ENCODE measurements at places on chromosomes 16 and 17. TPM values are rescaled to one million over a fixed set of nuclear protein-coding genes. Genes with fewer than 3 reads are reported as not detected.

- H3K27me3 ChIP-seq: no peaks in the 10 kb centered on the region
- DNase-seq: peak; percentile 79
- H3K4me3 ChIP-seq: no peak overlapping the region
- H3K4me1 ChIP-seq: no peaks in the 10 kb centered on the region
These were observed 43.5 kb downstream of the ST3GAL2 start for GRCh38 chr16:70395345-70395901.

GRCh38 chr17:57654040-57654775 is 90.9 kb downstream of the CCDC182 start:
- DNase-seq: no peak
- no peak overlapping the region for H3K27ac ChIP-seq
- H3K36me3 ChIP-seq: peaks cover 2% of the 10 kb centered on the region
- no peaks in the 10 kb centered on the region for H3K27me3 ChIP-seq
- no peaks in the 10 kb centered on the region for H3K4me1 ChIP-seq

The NDRG4 gene
- total RNA-seq: 5.2 TPM

The SLFN12L gene
- total RNA-seq: 73.6 TPM

The FBXL20 gene
- total RNA-seq: 28.5 TPM
